ENCODE measurements at places on chromosomes 11 and 22. TPM values are rescaled to one million over a fixed set of nuclear protein-coding genes. Genes with fewer than 3 reads are reported as not detected.
A peak's percentile ranks its signal among the peaks of the same experiment; 100 is the strongest.

The NLRX1 gene
- total RNA-seq = 34.8 TPM

The MYBPC3 gene
- total RNA-seq = 0.06 TPM

DNA sequence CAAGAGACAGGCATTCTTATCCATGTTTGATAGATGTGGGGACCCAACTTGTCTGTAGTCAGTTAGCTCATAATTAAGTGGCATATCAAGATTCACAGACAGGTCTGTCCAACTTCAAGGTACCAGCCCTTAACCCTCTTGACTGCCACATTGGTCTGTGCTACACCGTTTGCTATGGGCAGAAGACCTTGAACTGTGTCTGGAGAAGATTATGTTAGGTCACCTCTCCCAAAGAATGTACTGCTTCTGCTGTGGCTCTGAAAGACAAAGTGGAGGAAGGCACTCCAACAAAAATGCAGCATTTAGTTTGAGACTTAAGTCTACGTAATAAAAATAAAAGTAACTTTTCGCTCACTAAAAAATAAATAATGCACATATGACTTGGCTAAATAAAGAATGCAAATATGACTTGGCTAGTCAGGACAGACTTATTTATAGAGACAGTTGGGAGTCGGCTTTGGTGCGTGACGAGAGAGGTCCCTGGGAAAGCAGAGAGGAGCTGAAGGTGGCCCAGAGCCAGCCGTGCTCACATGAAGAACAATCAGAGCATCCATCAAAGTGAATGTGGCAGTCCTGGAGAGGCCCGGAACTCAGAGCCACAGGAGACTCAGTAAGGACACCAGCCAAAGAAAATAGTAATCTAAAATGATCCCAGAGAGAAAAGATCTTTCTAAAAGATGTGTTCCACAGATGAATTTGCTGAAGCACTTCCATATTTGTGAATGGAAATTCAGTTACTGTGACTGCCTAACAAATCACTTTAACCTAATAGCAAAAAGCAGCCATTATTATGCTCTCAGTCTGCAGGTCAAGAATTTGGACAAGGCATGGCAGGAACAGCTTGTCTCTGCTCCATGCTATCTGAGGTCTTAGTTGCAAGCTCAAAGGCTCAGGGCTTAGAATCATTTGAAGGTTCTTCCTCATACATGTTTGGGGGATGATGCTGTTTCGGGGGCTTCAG lies 35.0 kb downstream of the CWC15 start:
- no peak overlapping the region for H3K4me3 ChIP-seq
- H3K27ac ChIP-seq = no peak overlapping the region
- H3K4me1 ChIP-seq = peaks cover 10% of the 10 kb centered on the region
- DNase-seq = no peak
- H3K36me3 ChIP-seq = no peaks in the 10 kb centered on the region

- H3K27me3 ChIP-seq = no peaks in the 10 kb centered on the region
- no peak for DNase-seq
- H3K4me1 ChIP-seq = peaks cover 5% of the 10 kb centered on the region
- H3K36me3 ChIP-seq = no peaks in the 10 kb centered on the region
- no peak overlapping the region for H3K4me3 ChIP-seq
- H3K27ac ChIP-seq = no peak overlapping the region
Measured at GRCh38 chr11:91906871-91907624, 317.6 kb upstream of the FAT3 start.

DNA sequence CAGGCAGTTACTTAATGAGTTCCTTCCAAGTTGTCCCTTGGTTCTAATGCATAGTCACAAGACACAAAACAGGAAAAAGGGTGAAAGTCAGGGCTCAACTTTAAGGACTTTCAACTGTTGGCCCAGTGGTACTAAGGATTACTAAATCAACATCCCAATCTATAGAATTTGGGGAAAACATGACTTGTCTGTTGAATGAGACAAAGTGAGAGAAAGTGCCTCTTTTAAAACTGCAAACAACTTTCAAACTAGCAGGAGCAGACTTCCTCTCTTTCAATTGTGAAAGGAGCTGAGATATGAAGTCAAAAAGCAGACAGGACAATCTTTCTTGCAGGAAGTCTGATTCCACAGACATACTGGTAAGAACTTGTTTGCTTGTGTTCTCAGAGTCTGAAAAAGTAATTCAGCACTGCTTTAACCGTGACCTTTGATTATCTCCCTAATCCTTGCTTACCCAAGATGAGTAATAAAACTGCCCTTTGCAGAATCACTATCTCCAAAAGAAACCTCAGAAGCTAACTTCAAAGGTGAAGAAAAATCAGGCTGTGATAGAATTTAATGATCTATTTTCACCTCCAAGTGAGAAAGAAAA lies 960.7 kb upstream of the RAG2 start:
- H3K27ac ChIP-seq = no peak overlapping the region
- H3K4me3 ChIP-seq = no peak overlapping the region
- no peak for DNase-seq
- no peaks in the 10 kb centered on the region for H3K27me3 ChIP-seq
- no peaks in the 10 kb centered on the region for H3K36me3 ChIP-seq

GRCh38 chr11:111336582-111337256 lies 38.4 kb downstream of the POU2AF3 start:
- no peak for DNase-seq
- no peaks in the 10 kb centered on the region for H3K36me3 ChIP-seq
- H3K4me1 ChIP-seq = peaks cover 12% of the 10 kb centered on the region

The C11orf86 gene
- not detected for total RNA-seq

- H3K4me1 ChIP-seq = peaks cover 43% of the 10 kb centered on the region
- H3K4me3 ChIP-seq = no peak overlapping the region
- DNase-seq = no peak
- no peak overlapping the region for H3K27ac ChIP-seq
Measured at GRCh38 chr11:120248551-120249278, 8.8 kb downstream of the POU2F3 start.

The SMTNL1 gene
- 0.28 TPM for total RNA-seq

The OR4D9 gene
- not detected for total RNA-seq

DNA sequence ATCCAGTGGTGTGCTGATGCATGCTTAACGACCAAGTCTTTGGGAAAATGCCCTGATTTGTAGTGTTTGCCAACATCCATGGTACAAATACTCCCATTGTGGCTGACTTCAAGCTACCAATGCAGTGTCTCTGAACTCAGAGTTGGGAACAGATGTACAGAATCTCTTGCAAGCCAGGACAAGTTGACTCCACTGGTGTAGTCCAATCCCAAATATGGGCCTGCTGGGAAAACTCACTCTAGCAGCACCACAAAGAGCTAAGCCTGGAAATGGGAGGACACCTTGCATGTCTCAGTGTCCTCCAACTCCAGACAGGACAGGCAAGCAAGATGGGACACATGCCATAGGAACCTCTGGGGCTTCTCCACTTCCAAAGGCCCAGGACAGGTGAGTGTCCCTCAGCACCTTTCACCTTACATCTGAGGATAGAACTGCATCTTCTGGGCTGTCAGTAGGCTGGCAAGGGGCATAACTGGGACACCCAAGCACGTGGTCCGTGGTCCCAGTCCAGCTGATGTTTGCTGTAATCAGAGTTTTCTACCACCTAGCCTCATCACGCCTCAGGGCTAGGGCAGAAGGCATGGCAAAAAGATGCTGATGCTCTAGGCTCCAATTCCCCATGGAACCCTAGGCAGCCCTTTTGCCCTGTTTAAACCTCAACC lies 6.5 kb downstream of the LMO1 start:
- H3K27me3 ChIP-seq = peaks cover 16% of the 10 kb centered on the region
- no peak overlapping the region for H3K4me3 ChIP-seq
- H3K36me3 ChIP-seq = no peaks in the 10 kb centered on the region
- no peak for DNase-seq

DNA sequence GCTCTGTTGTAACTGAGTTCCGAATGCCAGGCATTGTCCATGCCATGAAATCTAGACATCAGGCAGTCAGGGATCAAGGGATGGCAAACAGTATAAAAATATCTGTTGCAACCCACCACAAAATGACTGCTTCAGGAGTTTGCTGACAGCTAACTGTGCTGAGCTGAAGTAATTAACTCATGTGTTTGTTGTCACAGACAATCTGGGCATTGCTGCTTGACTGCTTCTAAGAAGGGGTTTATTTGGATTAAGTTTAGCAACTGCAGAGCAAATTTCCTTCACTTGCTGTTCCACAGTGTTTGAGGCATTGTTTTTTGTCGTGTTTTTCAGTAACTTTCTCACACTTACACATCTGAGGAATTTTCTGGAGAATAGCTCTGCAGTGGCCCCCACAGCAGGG lies 30.4 kb downstream of the BSX start:
- H3K4me1 ChIP-seq = peaks cover 26% of the 10 kb centered on the region
- no peak overlapping the region for H3K27ac ChIP-seq
- peaks cover 30% of the 10 kb centered on the region for H3K27me3 ChIP-seq
- no peak overlapping the region for H3K4me3 ChIP-seq
- H3K36me3 ChIP-seq = no peaks in the 10 kb centered on the region

The TESMIN gene
- 7.4 TPM for total RNA-seq

The ARHGAP42 gene
- 31.0 TPM for total RNA-seq

The SMIM38 gene
- 1.5 TPM for total RNA-seq

The NXPE1 gene
- not detected for total RNA-seq

DNA sequence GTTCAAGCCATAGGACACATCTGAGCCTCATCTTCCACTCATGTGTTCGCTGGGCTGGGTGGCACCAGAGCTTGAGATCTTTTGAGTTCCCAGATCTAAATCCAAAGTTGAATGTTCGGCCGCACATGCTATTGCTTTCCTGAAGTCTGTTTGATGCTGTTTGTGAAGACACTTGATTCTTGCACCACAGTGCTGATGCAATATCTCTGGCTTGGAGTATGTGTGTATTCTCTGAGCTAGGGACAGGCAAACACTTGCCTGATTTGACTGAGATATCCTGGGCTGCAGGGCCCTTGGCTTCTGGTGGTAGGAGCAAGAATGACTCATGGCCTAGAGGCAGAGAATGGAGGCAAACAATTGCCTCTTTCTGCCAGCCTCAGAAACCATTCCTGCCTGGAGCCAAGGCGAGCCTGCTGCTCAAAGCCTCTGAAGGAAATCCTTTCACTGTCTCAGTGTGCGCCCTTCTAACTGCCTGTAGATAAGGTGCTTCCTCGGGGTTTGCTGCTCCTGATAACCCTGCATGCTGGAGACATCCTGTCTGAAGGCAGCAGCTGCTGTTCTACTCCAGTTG lies 73.0 kb downstream of the CYB5R2 start:
- H3K4me1 ChIP-seq = peaks cover 40% of the 10 kb centered on the region
- DNase-seq = no peak
- H3K27me3 ChIP-seq = no peaks in the 10 kb centered on the region
- no peak overlapping the region for H3K4me3 ChIP-seq
- H3K27ac ChIP-seq = peak overlapping the region; percentile 31

The LUZP2 gene
- 1.6 TPM for total RNA-seq

DNA sequence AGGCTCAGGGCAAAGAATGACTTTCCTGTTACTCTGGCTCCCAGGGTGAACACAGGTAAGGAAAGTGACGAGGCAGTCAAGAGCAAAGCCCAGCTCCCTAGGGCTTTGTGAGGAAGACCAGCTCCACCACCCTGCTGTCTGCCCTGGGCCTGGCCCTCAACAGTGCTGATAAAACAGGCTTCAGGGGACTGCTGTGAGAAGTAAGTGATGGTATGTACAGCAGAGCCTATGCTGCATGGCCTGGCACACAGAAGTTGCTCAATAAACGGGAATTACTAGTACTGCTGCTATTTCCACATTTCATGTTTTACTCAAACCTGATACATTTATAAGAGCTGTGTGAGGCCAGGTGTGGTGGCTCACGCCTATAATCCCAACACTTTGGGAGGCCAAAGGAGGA lies 50.3 kb downstream of the MICAL3 start:
- no peak overlapping the region for H3K27ac ChIP-seq
- H3K36me3 ChIP-seq = no peaks in the 10 kb centered on the region
- no peak for DNase-seq

- H3K4me3 ChIP-seq = no peak overlapping the region
- no peaks in the 10 kb centered on the region for H3K36me3 ChIP-seq
- H3K27ac ChIP-seq = no peak overlapping the region
- H3K4me1 ChIP-seq = peaks cover 5% of the 10 kb centered on the region
- H3K27me3 ChIP-seq = no peaks in the 10 kb centered on the region
Measured at GRCh38 chr11:27277843-27278242, 85.2 kb downstream of the CCDC34 start.

The MYRF gene
- 5.8 TPM for total RNA-seq

DNA sequence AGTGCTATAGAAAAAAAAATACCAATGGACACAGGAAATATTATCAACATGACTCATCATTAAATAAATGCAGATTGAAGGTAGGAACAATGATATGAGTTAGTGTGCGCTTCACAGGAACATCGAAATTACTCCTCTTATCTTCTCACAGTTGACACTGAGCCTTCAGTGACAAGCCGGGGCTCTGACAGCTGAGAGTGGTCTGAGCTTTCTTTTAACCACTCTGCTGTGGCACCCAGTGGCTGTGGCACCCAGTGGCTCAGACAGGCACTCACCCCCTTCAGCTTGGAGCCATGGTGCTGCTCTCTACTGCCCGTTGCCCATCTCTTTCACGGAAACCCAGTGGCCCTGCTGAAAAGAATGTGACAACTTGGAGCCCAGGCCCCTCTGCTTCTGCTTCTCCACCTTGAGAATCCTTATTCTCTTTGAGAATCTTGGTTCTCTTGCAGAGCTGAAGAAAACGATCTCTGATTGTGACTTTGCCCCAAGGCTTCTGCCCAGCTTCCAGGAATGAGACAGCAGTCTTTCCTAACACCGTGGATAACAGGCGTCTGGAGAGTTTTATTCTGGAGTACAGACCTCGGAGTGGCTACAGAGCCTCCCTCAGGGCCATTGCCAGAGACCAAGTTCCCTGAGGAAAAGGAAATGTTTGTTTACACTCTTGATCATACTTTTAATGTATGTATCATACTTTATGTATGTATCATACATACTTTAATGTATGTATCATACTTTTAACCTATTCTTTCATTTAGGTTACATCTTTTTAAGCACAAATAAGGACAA lies 37.1 kb upstream of the OR8B8 start:
- H3K4me3 ChIP-seq = no peak overlapping the region
- no peaks in the 10 kb centered on the region for H3K36me3 ChIP-seq
- no peaks in the 10 kb centered on the region for H3K27me3 ChIP-seq
- no peak for DNase-seq

The OR2AG1 gene
- total RNA-seq = not detected

DNA sequence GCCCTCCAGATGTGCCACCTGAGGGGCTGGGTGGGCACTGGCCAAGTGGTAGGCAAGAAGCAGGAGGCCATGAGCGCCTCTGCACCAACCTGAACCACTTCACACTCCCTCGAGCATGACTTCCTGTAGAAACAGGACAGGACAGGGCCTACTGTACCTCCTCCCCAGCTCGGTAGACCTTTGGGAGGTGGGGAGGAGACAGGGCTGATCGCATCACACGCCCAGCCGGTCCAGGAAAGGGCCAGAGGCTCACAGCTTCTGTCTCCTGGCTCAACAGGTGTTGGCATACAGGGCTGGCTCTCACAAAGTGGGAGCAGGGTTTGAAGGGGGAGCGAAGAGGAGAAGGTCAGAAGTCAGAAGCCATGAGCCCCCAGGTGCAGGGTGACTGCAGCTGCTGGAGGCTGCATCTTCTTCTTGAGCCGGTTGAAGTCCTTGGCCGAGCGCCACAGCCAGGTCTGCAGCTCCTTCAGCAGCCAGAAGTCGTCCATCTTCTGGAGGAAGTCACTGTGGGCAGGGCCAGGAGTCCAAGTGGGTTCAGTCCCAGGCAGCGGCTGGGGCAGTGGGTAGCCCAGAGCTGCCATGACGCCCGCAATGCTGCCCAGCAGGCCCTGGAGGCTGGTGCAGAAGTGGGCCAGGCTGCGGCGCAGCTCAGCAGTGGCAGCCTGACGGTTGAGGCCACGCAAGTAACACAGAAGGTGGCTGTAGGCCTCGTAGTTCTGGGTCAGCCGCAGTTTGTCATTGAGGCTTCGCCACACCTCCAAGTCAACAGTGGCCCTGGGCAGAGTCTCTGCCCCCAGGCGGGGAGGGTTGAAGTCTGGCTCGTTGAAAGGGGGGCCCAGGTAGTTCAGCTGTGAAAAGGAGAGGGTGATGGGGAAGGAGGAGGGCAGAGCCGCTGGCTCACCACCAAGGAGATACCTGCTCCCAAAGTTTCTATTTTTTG lies 8.3 kb downstream of the CLCF1 start:
- peaks cover 8% of the 10 kb centered on the region for H3K27me3 ChIP-seq
- no peak for DNase-seq
- no peaks in the 10 kb centered on the region for H3K36me3 ChIP-seq
- no peak overlapping the region for H3K27ac ChIP-seq

Data from neural progenitor cell (in vitro differentiated cells).